ENCODE measurements at places on chromosomes 3 and 15.
A peak's percentile ranks its signal among the peaks of the same experiment; 100 is the strongest.

DNA sequence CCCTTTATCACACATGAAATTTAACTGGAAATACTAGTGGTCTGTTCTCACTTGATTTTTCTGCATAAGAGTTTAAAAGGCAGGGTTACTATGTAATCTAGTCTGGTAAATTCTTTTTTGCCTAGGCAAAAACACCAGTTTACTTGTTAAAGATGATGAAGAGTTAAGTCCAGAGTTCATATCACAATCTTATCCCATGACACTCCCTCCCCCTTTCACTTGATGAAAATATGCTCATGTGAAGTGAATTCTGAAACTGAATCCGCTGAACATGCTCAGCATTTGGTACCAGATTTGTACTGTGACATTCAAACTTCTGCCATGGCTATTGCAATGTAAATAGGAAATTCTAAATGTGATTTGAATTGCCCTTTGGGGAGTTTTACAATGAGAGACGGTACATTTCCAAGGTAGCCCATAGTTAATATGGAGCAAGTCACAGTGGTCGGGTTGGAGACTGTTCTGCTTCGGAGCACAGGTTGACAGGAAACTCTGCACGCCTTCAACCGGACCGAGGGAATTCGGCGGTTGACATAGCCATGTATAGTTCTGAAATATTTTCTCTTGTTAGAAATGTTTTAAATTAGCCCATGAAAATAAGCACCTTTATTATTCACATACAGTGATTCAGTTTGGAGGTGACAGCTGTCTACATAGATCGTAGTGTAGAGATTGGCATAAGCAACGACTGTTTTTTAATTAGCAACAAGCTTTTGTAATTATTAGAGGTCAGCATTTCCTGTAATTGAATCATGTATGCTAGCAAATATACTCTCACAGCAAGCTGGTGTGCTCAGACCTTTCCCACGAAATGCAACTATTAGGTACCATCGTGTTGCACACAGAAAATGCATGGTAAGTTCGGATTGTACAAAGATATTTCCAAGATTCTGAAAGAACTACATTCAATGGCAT is 768.6 kb upstream of the GOLIM4 start:
- no peak for DNase-seq

- DNase-seq: no peak
Observed at GRCh38 chr15:101387574-101387973, 92.5 kb upstream of the SNRPA1 start.

DNA sequence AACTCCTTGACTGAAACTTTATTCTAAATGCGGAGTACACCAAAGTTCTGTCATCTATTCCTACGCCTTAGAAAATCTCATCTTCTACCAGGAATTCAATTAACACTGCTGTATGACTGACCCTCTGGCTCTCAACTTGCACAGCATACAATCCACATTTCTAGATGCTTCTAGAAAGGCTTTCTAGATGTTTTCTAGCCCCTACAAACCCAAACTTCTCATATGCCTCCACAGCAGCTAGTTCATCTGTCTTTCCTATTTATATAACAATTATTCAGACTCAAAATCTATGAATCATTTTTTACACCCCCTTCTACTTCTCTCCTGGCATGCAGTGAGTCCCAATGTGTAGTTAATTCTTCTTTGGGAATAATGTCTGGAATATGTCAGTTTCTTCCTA is 13.2 kb downstream of the INO80 start:
- DNase-seq: no peak

- DNase-seq: no peak
Observed at GRCh38 chr15:84151205-84151931, 84.2 kb upstream of the GOLGA6L4 start.

DNA sequence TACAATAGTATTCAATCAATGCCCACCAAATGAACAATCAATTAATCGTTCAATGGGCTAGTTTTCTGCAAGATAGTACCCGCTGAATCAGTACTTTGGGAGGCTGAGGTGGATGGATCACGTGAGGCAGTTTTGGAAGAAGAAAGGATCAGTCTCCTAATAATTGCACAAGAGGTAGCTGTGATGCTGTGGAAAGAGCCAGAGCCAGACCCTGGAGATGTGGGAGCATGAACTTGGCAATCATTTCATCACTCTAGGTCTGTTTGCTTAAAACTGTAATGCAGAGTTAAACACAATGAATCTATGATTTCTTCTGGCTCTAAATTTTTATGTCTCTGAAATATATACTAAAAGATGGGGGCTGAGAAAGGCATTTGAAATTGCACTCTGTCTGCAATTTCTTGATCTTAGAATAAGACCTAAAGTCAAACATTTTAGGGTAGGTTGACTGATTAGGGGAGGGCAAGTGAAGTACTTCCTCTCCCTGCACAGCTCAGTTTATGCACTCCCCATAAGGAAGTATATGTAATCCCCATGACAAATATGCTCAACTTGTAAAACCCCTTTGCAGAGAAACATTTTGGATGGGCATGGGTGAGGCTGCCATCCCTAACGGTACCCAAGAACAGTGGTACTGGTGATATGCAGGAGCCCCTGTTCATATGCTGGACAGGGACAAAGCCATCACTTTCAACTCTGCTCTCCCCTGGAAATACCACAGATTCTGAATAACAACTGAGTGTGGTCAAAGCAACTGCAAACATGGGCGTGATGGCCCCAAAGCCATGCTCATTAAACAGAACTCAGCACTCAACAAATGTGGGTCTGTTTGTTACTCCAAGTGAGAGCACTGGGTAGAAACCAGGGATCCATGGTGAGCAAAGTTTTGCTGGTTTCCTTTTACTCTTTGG is 28.6 kb upstream of the SPATA12 start:
- DNase-seq: no peak

- no peak for DNase-seq
Observed at GRCh38 chr3:48552111-48552951, 4.3 kb downstream of the PFKFB4 start.

DNA sequence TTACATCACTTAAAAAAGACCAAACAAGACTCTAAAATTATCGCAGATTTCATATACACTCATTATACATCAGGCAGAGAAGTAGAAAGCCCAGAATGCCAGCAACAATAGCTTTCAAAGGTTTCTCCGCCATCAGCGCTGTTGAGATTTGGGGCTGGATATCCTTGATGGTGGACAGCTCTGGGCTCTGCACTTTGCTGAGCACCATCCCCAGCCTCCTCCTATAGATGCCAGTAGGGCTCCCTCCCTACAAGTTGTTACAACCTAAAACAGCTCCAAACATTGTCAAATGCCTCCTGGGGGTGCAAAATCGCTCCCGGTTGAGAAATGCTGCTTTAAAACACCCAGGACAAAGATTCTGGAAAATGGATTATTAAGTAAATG is 73.5 kb downstream of the ATP10A start:
- DNase-seq: no peak

- peak; percentile 11 for DNase-seq
Observed at GRCh38 chr3:190424478-190425439, 24.9 kb downstream of the TMEM207 start.

DNA sequence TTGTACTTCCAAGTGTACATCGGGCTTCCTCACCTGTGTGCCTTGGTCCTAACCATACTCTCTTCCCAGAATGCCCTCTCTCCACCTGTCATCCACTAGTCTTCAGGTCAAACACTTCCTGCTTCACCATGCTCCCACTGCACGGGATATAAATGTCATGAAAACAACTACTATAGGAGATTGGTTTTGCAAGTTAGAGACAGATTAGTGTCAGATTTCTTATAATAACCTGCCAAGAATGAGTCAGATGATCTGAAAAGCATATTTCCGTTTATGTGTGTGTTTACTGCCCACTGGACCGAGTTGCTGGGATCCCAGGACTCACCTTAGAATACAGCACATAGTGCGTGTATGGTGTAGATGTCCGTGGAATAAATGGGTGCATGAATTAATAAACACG is 21.4 kb downstream of the PLA1A start:
- no peak for DNase-seq

DNA sequence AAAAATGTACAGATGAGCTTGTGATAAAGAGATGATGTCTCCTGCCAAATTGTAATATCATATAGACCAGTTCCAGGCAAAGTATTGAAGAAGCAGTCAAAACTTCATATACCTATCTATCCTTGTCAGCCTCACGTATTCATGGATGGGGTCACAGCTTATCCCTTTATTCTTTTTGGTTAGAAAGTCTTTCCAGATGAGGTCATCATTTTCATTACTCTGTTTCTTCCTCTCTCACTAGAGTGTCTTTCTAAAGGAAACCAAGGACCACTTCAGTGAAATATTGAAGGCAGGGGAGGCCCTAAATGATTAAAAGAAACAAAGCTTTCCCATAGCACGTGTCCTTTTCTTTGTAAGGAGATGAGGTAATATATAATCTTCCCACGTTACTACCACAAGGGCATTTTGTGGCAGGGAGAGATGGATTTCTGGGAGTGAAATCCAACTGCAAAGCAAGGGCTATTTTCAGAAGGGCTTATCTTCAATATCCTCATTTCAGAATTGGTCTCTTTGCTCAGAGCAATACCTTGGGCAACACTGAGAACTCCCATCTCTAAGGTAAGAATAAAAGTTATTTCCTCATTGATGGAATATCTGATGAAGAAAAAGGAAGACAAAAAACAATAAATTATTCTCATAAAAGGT is 260.2 kb downstream of the TIGIT start:
- DNase-seq: no peak

DNA sequence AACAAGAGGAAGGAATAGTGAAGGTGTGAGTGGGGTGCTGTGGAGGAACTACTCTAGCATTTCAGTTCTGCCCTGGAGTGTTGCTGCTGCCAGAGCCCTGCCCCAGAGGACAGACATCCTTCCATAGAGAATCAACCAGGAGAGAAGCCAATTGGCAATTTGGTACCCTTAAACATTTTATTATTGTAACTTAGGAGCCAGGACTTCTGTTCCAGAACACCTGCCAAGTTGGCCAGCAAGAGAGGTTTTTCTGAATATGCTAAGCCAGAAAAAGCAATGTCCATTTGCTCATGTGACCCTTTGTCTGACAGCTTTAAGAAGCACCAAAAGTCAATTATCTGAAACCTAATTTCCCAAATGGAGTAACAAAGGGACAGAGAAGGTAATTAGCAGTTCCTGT is 264.9 kb downstream of the MEX3B start:
- DNase-seq: no peak

DNA sequence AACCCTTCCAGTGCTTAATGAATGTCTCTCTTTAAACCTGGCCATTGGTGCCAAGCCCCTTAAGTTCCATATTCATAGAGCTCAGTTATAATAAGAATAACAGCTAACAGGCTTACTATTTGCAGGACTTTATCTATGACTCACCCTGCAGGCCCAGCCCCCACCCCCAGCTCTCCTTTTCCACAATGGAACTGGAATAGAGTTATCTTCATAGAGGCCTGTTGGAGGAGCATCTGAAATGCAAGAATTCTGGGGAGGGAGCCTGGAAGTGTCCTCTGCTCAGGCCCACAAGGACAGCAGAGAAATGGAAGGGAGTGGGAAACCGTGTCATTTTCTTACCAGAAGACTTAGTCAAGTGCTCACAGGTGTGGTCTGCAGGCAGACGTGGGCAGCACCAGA is 52.8 kb downstream of the SEMA5B start:
- no peak for DNase-seq

- DNase-seq: no peak
Observed at GRCh38 chr3:47432673-47433072, 43.1 kb downstream of the SCAP start.

GRCh38 chr3:138381413-138381901 is 33.1 kb downstream of the MRAS start:
- no peak for DNase-seq

DNA sequence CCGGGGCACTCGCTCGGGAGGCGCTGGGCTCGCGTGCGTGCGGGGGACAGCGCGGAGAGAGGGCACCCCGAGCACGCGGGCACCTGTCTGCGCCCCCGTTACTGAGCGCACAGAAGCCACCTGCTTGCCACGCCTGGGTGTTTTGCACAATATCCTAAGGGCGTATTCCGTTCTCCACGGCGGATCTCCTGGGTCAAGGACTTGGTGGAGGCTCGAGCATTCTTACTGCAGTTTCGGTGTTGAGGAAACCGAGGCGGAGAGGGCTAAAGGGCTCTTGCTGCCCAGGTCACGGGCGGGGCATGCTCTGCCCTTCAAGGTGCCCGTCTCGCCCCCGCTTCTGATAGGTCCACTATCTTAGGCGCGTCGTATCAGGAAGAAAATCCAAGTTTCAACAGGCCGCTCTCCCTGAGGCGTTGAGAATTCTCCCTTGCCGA is 526 bp downstream of the GPD1L start:
- DNase-seq: no peak

DNA sequence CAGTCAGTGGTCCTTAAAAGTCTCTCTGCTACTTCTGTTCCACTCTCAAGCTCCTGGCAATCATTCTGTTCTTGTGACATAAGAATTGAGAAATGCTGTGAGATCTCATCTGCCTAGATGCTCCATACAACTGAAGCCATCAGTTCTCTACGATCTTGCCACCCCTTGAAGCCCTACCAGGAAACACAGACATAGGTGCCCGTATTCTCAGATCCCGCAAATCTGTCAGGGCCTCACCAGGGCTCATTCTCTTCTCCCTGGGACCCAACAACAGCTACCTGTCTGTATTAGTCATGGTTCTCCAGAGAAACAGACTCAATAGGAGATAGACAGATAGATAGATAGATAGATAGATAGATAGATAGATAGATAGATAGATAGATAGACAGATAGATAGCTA is 149.1 kb downstream of the UACA start:
- DNase-seq: no peak

- DNase-seq: no peak
Observed at GRCh38 chr3:169365993-169366915, 297.3 kb downstream of the MECOM start.

DNA sequence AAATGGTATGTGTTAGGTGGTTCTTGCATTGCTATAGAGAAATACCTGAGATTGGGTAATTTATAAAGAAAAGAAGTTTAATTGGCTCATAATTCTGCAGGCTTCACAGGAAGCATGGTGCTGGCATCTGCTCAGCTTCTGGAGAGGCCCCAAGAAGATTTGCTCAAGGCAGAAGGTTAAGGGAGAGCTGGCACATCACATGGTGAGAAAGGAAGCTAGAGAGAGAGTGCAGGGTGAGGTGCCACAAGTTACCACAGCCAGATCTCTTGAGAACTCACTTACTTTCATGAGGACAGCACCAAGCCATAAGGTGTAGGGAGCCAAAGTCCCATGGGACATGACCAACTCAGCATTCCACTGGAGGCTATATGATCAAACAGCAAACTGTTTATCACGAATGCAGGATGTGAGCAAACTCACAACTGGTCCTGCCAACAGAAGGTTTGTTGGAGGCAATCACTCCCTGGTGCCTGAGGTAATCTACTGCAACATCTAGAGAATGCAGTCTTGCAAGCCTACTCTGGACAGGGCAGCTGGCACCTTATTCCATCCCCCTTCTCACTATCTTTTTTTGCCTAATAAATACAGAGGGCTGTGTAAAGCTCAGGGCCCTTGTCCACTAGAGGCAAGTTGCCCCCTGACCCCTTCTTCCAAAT is 28.1 kb upstream of the CCR2 start:
- no peak for DNase-seq

- no peak for DNase-seq
Observed at GRCh38 chr3:26381411-26381810, 241.2 kb upstream of the LRRC3B start.

GRCh38 chr3:186588632-186589031 is 18.1 kb downstream of the DNAJB11 start:
- DNase-seq: no peak
